NCI-H510A treated with DMSO at 0.1 percent for 48 hours (cell line): ENCODE measurements at places on chromosomes 5 and 9.

- DNase-seq: no peak
These were observed 5.7 kb downstream of the NKD2 start for GRCh38 chr5:1014346-1014745.

DNA sequence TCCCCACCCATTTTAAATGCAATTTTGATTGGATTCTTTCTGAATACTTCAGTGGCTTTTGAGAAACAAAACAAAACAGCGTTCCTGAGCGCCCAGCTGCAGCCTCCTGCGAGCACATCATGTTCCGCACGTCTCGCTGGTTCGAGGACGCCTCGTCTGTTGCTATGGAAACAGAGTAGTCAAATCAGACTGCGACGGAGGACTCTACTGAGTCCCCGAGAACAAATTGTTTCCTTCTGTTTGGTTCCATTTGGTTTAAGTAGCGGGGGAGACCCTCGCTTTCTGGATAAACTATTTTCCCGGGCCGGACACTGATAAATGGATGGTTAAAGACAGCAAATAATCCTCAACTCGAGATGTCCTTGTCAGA, 69.0 kb downstream of the SLC28A3 start:
- no peak for DNase-seq

DNA sequence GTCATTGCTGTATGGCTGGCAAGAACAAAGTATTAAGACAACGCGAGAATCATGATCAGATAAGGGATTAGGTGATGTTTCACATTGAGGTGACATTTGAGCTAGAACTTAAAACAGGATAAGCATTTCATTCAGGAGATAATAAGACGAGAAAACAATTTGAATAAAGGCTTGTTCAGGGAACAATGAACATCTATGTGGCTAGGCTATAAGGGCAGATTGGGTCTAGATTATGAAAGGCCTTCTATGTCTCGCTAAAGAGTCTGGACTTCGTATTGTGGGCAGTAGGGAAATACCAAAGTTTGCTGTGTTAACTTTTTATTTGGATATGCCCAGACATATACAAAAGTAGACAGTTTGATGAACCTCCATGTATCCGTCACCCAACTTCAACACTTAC, 6.9 kb downstream of the MRPL22 start:
- no peak for DNase-seq

- no peak for DNase-seq
These were observed 100.1 kb upstream of the TNFAIP8 start for GRCh38 chr5:119255571-119256356.

DNA sequence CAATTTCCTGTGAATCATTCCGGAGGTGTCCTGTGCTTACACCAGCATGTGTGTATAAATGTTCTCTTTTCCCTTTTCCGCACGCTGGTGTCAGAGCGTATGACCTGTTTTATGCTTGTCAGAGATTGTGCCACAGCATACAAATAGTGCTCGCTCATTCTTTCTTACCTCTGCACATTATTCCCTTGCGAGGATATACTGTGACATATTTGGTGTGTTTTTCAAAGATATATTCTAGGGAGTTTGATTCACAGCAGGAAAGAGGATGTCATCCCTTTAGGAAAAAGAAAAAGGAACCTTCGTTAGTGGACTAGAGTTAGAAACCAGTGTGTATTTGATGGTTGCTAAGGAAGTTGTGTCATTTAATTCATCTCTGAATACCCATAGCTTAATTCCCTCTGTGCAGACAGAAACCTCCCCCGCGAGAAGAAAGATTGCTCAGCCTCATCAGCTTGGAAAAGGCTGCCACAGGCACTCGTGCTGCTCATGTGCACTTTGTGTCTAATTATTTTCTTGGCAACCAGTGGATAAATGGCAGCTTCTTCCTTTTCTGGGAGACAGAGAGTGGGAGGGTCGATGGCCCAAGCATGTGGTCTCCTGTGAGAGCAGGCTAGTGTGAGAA, 14.7 kb upstream of the CCIN start:
- no peak for DNase-seq

GRCh38 chr5:14309878-14310531, 166.9 kb downstream of the TRIO start:
- DNase-seq: no peak

- DNase-seq: no peak
These were observed 15.9 kb downstream of the ENG start for GRCh38 chr9:127838375-127839078.

DNA sequence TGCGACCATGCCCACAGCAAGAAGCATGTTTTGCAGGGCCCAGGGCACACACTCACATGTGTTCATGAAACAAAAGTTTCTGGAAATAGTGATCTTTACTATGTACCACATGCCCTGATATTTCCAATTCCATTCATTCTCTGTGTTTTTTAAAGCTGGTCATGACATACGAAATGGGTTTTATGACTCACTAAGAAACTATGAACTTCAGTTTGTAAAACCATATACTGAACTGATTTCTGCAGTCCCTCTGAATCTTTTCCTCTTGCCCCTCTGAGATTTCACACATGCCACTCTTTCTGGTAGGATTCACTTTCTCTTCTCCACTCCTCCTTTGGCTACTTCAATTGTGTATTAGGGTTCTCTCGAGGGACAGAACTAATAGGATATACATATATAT, 416.1 kb upstream of the TRPC7 start:
- DNase-seq: no peak

- no peak for DNase-seq
These were observed 107.9 kb downstream of the TRIO start for GRCh38 chr5:14250748-14251701.

DNA sequence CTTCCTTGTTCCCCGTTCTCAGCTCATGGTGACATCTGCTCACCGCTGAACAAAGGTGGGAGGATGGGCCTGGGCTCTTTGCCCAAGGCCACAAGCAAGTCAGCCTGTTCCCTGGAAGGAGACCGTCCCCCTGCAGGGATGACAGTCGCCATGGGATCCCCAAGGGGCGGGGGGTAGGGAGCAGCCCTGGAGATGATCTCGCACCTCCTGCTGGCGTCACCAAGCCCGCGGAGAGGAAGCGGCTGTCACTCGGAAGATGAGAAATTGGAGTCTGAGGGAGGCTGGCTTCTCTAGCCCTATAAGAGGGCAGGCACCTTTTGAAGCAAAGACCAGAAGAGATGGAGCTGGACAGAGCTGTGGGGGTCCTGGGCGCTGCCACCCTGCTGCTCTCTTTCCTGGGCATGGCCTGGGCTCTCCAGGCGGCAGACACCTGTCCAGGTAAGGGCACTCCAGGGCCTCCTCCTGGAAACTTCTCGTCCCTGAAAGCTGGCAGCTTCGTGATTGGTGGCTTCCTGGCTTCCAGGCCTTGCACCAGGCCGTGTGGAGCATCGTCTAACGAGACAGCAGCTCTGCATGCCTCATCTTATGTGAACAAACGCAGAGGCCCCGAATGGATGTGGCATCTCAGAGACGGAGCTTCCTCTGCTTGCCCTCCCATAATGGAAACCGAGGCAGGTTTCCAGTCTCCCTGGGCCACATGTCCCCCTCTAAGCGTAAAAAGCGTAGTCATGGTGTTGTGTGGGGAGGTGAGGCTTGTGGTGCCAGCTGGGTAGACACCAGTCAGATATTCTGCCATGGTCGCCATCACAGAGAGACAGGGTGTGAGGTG, at the start of gene FCN2:
FCN2 (plus strand) TSS at position 327 of the 829 bp plus-strand sequence; CDS start at position 339, 12 bp downstream.
- no peak for DNase-seq

- no peak for DNase-seq
These were observed 22.4 kb downstream of the LHX6 start for GRCh38 chr9:122206118-122207046.

GRCh38 chr5:132209131-132209530, 18.5 kb downstream of the P4HA2 start:
- no peak for DNase-seq

GRCh38 chr5:111557686-111558085, 45.4 kb upstream of the STARD4 start:
- no peak for DNase-seq

DNA sequence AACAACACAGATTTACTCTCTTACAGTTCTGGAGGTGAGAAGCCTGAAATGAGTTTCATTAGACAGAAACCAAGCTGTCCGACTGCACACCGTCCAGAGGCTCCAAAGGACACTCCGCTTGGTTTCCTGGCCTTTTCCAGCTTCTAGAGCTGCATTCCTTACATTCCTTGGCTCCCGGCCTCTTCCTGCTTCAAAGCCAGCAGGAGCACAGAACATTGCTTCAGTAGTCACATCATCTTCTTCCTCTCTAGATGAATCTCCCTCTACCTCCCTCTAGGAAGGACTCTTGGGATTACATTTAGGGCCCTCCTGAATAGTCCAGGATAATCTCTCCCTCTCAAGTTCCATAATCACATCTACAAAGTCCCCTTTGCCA, 213.3 kb downstream of the CDK5RAP2 start:
- no peak for DNase-seq

DNA sequence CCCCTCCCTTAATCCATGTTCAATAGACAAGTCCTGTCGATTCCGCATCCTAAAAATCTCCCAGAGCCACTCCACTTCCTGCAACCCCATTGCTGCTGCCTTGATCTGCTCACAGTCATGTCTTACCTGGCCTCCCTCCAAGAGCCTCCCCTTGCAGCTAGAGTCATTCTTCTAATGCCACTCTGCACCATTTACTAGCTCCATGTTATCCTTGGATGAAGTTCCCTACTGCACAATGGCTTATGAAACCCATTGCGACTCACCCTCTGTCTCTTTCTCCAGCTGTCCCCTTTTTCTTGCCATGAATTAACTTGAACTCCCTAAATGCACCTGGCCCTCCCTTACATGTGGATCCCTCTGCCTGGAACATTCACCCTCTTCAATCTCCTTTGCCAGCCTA, 39.5 kb downstream of the MEGF10 start:
- DNase-seq: no peak

GRCh38 chr9:68530618-68531017, 10.1 kb downstream of the TMEM252 start:
- no peak for DNase-seq

GRCh38 chr5:57795203-57795602, 312.6 kb upstream of the ACTBL2 start:
- no peak for DNase-seq

GRCh38 chr9:26892251-26893029, at the start of gene CAAP1:
CAAP1 (minus strand) TSS chr9:26892802; CDS start chr9:26892715, 87 bp downstream.
- peak; percentile 47 for DNase-seq

- no peak for DNase-seq
These were observed 84.8 kb upstream of the MIER3 start for GRCh38 chr5:57036761-57037160.

- no peak for DNase-seq
These were observed 181.4 kb upstream of the MAP3K1 start for GRCh38 chr5:56633950-56634349.

GRCh38 chr5:99368726-99369125, 439.9 kb upstream of the CHD1 start:
- DNase-seq: no peak

DNA sequence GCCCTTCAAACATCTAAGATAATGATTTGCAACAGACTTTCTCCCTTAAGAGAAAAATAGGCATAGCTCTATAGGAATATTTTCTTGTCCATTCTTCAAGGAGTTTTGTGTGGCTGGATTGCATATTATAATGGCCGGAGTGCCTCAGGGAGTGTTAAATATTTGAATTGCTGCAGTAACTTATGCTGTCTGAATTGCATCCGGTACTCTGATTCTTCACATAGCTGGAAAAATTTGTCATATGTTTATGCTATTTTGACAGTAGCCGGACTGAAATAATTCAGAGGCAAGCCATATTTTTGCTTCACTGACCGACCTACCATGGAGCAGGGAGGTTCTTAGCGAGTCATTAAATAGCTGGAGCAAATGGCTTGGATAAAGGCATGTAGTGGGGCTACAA, 621.0 kb downstream of the ACTL7B start:
- DNase-seq: no peak

- no peak for DNase-seq
These were observed 13.1 kb downstream of the ADAMTS6 start for GRCh38 chr5:65468633-65469032.

DNA sequence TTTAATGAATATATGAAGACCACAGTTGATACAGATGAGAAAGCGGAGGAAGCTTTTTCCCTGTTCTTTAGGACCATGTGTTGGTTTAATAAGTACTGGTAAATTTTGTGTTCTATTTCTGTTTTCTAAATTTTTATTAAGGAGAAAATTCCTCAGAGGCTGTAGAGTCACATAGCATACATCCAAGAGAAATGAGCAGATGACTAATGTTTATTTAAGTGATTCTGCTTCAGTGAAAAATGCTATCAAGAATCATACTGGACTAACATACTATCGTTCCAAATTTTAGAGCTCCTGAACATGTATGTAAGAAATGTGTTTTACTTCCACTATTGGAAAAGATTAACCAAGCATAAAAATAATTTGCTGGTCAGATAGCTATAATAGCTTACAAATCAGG, 115.0 kb downstream of the KIAA1958 start:
- DNase-seq: no peak

DNA sequence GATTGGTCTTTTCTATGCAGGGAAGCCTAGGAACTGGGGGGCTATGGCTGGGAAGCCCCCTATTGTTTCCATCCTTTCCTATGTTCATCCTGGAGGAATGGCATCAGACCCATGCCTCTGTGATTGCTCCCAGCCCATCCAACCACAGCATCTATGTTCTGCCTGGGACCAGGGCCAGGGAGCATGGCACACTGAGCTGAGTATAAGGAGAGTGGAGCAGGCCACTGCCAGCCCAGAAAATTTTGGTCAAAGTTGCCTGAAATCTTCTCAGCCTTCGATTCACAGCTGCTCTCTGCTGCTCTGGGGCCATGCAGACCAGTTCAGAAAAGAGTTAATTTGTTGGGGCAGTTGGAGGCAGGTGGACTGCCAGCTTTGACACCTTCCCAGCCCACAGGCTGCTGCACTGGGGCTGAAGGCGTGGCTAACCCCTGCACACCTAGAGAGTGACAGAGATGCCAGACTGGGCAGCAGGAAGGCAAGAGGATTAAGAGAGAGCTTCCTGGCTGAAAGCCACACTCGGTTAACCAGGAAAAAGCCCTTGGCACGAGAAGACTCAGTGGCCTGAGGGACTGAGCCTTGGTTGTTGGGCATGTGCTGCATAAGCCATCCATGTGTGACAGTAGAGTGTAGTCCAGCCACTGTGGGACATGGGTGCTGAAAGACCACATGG, 12.1 kb downstream of the TGFBI start:
- peak; percentile 35 for DNase-seq

- no peak for DNase-seq
These were observed 114.7 kb downstream of the TAF11L14 start for GRCh38 chr5:17748941-17749340.

GRCh38 chr5:94807985-94808384, 189.5 kb downstream of the SLF1 start:
- DNase-seq: no peak

GRCh38 chr9:91755761-91756509, 194.1 kb downstream of the ROR2 start:
- DNase-seq: no peak

DNA sequence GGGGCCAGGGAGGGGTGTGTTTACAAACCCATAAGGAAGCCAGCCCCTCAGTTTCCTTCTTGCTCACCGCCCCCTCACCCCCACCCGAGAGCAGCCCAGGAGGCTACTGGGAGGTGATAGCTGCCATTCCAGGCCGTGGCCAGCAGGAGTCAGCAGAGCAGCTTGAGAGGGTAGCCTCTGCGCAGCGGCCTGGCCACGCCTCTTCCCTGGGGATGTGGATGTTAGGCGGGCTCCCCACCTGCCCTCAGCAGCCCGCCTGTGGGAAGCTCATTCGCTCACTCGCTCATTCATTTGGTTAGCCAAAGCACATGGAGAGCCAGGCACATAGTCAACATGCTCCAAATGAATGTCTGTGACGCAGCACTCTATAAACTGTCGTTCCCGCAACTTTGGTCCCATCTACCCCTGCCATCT, 6.1 kb upstream of the DPM2 start:
- peak; percentile 79 for DNase-seq

GRCh38 chr9:18800579-18800978, 232.4 kb downstream of the SAXO1 start:
- no peak for DNase-seq
